ENCODE measurements at places on chromosomes 16 and 17.

DNA sequence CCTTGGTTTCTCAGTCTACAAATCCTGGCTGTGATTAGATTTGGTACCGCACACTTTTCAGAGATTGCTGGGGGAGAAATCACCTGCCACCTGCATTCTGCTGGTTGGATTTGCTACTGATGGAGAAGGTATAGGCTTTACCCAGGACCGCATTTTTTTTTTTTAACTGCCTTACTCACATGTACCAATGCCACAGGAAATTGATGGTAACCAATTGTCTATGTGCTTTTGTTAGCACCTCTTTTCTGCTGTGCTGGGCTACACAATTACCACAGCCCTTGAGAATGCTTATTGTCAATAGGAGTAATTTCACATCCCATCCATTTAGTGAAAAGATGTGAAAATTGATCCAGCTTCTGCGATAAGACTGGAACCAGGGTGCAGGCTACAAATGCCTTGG, 74.4 kb upstream of the TANC2 start:
- DNase-seq = no peak

- DNase-seq = no peak
These were observed 82.8 kb downstream of the ASIC2 start for GRCh38 chr17:33210285-33210684.

- DNase-seq = no peak
These were observed 331.0 kb upstream of the CCL2 start for GRCh38 chr17:33924104-33924503.

GRCh38 chr16:75578212-75578611, 12.0 kb downstream of the GABARAPL2 start:
- DNase-seq = no peak

GRCh38 chr17:61057257-61057656, 342.4 kb upstream of the TBX2 start:
- DNase-seq = no peak

DNA sequence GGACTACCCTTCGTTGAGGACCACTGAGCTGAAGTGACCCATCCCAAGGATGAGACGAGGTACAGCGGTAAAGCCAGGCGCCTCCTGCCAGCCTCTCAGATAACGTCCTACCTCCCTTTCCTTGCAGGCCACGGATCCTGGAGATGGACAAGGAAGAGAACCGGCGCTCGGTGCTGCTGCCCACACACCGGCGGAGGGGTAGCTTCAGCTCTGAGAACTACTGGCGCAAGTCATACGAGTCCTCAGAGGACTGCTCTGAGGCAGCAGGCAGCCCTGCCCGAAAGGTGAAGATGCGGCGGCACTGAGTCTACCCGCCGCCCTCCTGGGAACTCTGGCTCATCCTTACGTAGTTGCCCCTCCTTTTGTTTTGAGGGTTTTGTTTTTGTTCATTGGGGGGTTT, 17.3 kb upstream of the LLGL1 start:
- DNase-seq = no peak

GRCh38 chr17:47774331-47774730, 41.3 kb downstream of the TBX21 start:
- no peak for DNase-seq

DNA sequence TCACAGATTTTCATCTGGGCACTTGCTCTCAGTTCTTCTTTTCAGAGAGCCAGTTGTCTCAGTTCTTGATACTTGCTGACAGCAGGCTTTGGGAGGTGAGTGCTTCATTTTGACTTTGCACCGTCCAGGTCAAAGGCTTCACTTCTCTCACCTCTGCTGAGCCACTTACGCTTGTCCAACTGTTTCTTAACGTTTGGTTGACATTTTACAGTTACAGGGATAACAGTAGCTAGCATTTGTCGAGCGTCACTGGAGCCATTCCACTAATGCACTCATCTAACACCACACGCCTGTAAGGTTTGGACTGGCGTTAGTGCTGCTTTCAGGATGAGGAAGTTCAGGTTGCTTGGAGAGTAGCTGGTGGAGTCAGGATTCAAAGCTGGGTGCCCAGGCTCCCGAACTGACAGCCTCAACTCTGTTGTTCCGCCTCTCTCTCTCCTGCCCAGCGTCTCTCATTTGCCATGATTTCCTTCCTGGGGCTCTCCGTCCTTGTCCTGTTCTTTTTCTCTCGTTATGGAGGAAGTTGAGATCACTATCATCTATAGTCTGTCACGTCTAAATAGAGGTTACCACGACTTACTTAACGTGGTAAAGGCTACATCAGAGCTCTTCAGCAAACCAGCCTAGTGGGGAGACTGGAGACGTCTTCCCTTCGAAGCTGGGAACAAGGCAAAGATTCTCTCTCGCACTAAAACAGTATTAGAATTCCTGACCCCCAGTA, 220.8 kb downstream of the RPTOR start:
- no peak for DNase-seq

DNA sequence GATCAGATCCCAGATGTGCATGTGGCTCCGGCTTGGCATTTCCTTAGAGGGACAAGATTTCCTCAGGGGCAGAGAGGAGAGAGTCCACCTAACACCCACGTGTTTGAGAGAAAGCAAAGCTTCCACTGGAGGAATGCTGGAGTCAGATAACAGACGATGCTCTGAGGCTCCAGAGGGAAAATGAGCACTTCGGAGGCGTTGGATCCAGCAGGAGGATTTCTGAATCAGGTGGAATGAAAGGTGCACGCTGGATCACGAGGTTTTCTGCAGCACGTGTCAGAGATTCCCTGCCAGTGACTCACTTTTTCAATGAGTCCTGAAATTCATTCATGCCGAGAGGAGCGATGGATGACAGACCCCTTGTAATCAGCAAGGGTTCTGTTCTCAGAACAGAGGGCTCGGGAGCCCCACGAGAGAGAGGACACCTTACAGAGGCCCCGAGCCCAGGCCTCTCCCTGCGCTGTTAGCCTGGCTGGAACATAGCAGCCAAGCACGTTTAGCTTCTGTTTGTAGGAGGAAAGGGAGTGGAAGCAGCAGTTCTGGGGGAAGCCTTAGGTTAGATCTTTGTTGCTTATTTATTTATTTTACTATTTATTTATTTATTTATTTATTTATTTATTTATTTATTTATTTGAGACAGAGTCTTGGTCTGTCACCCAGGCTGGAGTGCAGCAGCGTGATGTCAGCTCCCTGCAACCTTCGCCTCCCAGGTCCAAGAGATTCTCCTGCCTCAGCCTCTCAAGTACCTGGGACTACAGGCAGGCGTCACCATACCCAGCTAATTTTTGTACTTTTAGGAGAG, 49.3 kb upstream of the JPH3 start:
- DNase-seq = no peak

DNA sequence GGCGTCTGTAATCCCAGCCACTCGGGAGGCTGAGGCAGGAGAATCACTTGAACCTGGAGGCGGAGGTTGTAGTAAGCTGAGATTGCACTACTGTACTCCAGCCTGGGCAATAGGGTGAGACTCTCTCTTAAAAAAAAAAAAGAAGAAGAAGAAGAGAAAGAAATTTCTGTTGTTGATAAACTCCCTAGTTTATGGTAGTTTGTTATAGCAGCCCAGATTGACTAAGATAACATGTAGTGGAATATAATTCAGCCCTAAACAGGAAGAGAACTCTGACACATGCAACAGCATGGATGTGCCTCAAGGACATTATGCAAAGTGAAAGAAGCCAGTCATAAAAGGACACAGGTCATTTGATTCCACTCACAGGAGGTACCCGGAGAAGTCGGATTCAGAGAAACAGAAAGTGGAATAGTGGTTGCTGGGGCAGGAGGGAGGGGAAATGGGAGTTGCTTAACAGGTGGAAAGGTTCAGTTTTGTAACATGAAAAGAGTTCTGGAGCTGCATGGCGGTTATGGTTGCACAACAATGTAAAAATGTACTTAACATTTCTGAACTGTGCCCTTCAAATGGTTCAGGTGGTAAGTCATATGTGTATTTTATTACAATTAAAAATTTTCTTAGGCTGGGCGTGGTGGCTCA, 26.0 kb upstream of the PRM1 start:
- DNase-seq = no peak

GRCh38 chr16:87621550-87621829, 19.2 kb downstream of the JPH3 start:
- DNase-seq = no peak

DNA sequence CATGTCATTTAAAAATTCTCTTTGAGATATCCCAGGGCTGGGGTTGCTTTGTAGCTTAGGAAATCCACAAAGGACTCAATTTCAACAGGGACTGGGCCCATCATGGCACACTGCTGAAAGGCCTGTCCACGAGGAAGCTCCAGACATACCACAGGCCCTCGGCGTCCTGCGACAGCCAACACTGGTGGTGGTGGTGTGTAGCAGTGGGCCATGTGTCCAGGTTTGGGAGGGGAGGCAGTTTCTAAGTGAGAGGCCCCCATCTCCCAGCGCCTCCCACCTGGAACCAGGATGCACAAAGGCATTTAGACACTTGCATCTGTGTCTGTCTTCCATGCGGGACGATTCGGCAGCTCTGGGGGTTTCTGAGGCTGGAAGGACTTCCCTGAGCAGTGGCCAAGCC, 65.2 kb upstream of the ZNF423 start:
- DNase-seq = no peak

DNA sequence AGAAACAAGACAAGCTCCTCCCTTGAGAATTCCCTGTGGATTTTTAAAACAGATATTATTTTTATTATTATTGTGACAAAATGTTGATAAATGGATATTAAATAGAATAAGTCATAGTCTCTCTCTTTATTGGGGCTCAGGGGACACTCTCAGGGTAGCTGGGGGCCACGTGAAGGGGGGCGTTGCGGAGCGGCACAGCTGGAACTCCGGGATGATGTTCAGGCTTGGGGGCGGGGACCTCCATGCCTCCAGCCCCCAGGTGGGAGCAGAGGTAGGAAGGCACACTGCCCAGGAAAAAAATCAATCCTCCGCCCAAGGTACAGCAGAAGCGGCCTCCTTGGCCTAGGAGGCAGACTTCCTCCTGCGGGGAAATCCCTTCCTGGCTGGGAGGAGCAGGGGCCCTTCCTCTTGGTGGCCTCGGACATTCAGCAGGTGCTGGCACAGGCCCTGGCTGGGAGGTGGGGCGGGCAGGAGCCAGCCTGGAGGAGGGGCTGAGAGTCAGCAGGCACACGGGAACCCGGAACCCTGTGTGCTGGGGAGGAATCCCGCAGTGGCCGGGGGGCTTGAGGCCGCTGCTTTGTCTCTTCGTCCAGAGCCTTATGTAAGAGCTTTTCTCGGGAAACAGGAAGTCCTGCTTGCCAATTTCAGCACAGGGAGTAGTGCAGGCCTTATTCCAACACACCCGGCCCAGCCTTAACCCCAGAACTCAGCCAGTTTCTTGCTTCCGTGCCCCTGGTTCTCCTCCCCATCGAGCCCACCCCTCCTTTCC, 591 bp upstream of the TNFSF13 start:
- no peak for DNase-seq

- DNase-seq = no peak
These were observed 360.3 kb upstream of the KIF2B start for GRCh38 chr17:53462393-53462811.

GRCh38 chr17:65852911-65853310, 291.5 kb upstream of the AXIN2 start:
- DNase-seq = no peak

- no peak for DNase-seq
These were observed 158.5 kb upstream of the RPH3AL start for GRCh38 chr17:511001-511698.

GRCh38 chr17:66834919-66835454, at the start of gene CACNG5:
CACNG5 (plus strand) TSS chr17:66835117; CDS start chr17:66877333, 42,216 bp downstream.
- DNase-seq = no peak

DNA sequence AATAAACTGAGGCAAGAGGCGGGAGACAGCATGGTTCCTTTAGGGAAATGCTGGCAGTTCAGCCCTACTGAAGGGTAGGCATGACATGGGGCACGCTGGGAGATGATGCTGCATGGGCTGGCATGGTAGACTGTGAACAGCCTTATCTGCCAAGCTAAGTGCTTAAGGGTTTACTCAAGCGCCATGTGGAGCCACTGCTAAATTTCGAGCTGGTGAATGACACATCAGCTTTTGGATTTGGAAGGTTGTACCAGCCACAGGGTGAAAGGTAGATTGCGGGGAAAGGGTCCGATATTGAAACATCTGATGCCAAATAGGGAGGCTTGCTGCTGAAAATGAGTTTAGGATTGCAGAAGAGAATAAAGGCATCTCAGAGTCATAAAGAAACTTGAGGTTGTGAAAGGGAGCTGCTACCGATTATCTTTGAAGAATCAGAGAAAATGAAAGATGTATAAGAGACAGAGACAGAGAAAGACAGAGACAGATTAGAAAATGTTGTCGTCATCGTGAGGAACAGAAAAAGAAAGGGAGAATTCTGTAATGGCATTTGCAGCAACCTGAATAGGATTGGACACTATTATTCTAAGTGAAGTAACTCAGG, 16.3 kb downstream of the PIK3R5 start:
- DNase-seq = no peak

- no peak for DNase-seq
These were observed 25.6 kb upstream of the PABPN1L start for GRCh38 chr16:88892065-88892464.

DNA sequence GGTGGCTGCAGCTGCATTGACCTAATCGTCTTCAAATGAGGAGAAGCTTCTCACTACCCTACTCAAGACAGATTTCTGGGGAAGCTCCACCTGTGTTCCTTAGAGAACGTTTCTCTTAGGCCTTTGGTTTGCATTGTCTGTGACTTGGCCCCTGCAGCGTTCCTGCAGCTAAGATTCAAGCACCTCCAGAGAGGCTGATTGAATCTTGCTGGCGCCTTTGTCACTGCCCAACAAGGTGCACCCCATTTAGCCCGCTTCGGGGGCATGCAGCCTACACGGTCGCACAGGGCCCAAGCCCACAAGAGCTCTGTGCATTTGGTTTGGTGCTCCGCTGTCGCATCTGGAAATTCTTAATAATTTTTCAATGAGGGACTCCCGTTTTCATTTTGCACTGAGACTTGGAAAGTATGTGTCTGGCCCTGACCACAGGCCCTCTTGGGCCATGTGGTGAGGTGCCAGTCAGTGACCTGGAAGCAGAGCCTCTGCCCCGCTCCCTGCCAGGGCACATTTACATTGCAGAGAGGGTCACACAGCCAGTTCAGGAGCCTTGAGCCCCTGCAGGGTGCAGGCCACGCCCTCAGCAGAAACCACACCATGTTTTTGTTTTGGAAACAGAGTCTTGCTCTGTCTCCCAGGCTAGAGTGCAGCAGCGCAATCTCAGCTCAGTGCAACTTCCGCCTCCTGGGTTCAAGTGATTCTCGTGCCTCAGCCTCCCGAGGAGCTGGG, 51.1 kb upstream of the CACNG5 start:
- no peak for DNase-seq

- no peak for DNase-seq
These were observed 363 bp downstream of the KARS1 start for GRCh38 chr16:75647112-75647491.

Measured in SW 1271 (cell line).